Stimulated activated CD8-positive, alpha-beta memory T cell treated with anti-CD3 and anti-CD28 coated beads, Interleukin-15, amount 100 ng/mL, for 24 hours (primary cell): ENCODE measurements at places on chromosomes 4 and X.

DNA sequence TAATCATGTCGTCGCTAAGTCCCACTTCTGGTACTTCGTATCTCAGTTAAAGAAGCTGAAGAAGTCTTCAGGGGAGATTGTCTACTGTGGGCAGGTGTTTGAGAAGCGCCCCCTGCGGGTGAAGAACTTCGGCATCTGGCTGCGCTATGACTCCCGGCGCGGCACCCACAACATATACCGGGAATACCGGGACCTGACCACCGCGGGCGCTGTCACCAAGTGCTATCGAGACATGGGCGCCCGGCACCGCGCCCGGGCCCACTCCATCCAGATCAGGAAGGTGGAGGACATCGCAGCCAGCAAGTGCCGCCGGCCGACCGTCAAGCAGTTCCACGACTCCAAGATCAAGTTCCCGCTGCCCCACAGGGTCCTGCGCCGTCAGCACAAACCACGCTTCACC is 11.3 kb downstream of the PNCK start:
- DNase-seq, result no peak

DNA sequence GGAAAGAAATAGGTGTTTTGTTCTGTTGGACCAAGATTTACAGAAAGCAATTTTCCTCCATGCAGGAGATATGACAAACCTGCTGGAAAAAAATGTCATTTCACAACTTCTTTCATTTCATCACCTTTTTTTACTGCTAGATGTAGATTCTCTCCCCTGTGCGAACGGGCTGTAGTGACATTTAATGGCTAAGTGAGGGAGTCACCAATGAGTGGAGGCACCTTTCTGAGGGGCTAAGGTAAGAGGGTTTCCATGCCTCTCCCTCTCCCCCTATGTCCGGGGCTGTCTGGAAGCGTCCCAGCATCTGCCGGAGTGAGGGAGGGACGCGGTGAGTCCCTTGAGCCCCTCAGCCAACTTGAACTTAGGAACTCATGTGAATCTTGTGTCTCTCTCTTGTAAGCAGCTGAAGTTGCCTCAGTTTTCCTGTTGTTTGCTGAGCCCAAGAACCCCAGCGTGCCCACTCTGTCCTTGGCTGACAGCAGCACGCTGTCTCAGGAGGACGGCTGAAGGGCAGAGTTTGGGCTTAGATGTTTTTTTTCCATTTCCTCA is 42.3 kb downstream of the DCTD start:
- DNase-seq, result no peak

GRCh38 chrX:153882086-153882498 is 3.9 kb downstream of the L1CAM start:
- DNase-seq, result no peak

GRCh38 chr4:120703908-120704307 is 218.6 kb downstream of the PRDM5 start:
- DNase-seq, result no peak

DNA sequence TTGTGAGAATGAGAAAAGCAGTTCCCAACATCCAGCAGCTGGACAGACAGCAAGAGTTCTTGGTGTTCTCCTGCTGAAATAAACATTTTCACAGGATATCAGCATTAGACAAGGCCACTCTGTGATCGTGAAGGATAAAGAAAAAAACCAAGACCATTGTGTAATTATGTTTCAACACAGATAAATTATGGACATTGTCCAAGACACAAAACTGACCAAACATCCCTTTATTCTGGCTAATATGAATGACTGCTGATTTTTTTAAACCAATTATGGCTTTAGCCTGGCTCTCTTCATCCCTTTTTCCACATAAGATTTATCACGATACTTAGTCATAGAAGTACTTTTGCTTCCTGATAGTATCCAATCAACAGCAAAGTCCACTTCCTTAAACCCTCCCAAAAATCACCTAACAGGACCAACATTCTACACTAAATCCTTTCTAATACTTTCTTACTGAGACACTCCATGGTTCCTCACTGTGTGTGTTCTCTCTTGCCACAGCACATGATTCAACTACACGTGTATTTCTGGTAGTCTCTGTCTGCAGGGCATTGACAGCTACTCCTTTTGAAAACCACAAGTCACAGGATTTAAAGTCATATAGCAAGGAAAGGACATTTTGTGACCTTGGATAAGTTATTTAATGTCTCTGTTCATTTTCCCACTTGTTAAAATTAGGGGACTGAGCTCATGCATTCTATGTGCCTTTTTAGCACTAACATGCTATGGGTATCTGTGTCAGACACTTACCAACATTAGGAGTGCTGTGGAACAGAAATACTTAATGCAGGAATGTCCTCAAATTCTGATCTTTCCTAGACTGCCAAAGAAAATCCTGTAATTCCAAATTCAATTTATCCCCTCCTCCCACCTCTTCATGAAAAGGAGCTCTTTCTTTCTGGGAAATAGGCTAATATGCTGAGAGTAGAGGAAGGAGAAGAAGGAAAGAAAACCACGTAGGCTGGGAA is 137.2 kb upstream of the PGRMC2 start:
- no peak for DNase-seq

GRCh38 chrX:69319376-69319775 is 154.1 kb upstream of the PJA1 start:
- no peak for DNase-seq

DNA sequence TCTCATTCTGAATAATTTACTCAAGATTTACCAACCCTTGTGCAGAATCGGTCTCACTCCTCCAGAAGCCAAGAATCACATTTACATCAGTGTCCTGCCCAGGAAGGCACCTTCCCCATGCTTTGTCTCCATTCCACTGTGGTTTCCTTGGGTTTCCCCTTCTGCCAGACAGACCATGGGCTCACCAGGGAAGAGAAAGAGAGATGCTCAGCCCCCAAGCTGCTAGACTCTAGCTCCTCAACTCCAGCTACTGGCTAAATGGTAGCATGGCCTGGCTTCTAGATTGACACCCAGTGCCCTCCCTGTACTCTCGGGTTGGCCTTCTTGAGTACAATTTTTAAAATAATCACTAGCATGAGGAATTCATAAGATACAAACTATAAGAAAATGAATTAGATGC is 12.9 kb downstream of the TLR10 start:
- DNase-seq, result no peak

- DNase-seq, result no peak
Observed at GRCh38 chr4:170400361-170400760, 310.6 kb upstream of the AADAT start.

- DNase-seq, result no peak
Observed at GRCh38 chr4:76984788-76985211, 35.2 kb downstream of the SEPTIN11 start.

DNA sequence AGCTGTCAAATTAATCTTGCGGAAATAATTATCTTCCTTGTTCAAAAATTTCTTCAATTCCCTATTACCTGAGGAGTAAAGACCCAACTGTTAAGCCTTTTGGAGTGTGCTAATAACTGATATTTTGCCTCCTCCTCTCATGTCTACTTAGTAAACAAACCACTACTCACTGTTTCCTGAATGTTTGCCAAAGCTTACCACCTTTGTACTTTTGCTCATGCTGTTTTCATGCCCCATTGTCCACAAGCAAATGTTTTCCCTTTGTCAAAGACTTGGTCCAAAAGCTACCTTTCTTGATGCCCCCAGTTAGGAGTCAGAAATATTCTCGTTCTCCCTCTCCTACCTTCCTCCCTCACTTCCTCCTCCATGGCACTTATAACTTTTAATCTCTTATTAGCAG is 226.1 kb downstream of the ENOX2 start:
- DNase-seq, result no peak

DNA sequence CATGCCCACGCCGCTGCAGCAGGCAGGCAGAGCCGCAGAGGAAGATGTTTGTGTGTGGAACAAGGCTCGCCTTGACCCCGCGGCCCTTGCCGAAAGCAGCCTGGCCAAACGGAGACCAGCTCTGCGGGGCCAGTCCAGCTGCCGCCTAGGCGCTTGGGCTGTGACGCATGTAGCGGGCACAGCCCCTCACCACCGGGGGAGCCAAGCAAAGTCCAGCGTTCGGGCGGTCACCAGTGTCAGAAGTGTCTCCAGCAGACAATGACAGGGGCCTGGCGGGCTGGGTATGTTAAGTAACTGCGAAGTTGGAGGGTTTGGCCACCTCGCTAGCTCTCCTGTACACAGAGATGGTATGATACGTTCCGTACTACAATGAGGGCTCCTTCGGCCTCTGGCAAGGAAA is 1.3 kb downstream of the AMER1 start:
- no peak for DNase-seq

GRCh38 chr4:3690551-3691152 is 75.5 kb upstream of the ADRA2C start:
- DNase-seq, result no peak

- no peak for DNase-seq
Observed at GRCh38 chrX:42978655-42979379, 200.9 kb upstream of the PPP1R2C start.

GRCh38 chrX:2452317-2452784 is 48.4 kb downstream of the DHRSX start:
- no peak for DNase-seq

- DNase-seq, result no peak
Observed at GRCh38 chrX:103663981-103664762, 22.3 kb downstream of the MORF4L2 start.

DNA sequence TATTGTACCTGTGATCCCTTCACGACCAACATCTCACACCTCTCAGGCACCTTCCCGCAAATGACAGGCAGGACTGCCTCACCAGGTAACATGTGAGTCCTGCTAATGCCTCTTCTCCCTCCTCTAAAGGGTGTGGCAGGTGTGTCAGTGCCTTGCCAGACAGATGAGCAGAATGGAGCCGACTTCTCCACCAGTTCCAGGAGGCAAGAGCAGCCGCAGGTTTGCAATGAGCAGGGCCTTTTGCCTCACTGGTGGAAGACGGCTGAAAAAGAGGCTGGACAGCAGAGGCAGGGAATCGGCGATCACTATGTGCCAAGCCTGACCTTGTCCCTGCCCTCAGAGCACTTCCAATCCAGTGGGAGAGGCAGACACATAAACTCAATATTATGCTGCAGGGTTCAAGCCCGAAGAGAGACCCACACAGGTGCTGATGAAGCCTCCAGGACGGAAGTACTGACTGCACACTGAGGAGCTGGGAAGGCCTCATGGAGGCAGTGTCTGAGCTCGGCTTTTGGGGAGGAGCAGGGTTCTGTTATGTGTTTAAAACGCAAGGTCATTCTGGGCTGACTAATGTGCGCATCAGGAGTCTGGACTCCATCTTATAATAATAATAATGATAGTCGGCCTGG is 57.9 kb downstream of the C4orf50 start:
- no peak for DNase-seq

- DNase-seq, result no peak
Observed at GRCh38 chrX:106177106-106177981, 9.2 kb downstream of the PWWP3B start.

- DNase-seq, result no peak
Observed at GRCh38 chr4:82661181-82661992, 99.6 kb upstream of the TMEM150C start.

GRCh38 chr4:60683973-60684372 is 516.2 kb upstream of the ADGRL3 start:
- DNase-seq, result no peak

GRCh38 chr4:80153874-80154544 is 43.3 kb upstream of the PRDM8 start:
- DNase-seq, result no peak

- no peak for DNase-seq
Observed at GRCh38 chrX:41047878-41048534, 37.2 kb upstream of the USP9X start.

- peak; percentile 26 for DNase-seq
Observed at GRCh38 chr4:153684182-153684970, at the start of gene TLR2. Gene TLR2, plus strand, starts transcription at chr4:153684280. Its CDS starts 18,628 bp downstream, at chr4:153702908.

DNA sequence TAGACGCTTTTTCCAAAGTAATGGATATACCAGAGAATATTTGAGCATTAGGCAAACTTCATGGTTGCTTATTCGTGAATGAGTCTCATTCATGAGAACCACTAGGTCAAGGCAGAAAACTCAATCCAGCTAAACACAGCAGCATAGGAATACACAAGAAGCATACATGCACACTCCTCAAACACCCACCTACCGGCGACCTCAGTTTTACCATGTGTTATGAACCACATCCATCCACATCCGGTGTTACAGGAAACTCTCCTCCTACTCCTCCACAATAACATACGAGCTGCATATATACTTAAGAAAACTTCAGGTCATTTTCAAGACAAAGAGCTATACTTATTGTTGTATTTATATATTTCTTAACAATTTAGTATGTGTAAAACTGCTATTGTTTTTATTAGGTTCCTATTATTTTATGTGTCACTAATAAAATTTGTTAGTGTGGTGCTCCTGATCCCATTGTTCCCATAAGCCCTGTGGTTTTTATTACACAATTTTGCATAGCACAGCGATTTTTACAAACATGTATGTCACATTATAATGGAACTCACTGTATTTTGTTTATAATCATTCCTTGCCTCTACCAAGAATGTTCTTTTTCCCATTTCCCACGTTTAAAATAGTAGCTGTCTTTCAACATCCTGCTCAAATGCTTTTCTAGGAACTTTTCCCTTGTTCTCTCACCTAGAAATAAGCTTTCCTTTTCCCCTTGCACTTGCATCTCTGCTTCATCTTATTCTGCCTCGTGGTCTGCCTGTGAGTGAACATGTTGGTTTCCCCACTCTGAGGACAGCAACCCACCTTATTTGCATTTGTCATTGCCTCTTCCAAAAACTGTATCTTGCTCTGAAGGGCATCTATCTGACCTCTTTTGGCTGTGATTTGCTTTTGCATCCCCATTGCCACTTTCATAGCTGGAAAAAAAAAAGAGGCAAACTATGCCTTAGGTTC is 48.3 kb downstream of the STBD1 start:
- no peak for DNase-seq

DNA sequence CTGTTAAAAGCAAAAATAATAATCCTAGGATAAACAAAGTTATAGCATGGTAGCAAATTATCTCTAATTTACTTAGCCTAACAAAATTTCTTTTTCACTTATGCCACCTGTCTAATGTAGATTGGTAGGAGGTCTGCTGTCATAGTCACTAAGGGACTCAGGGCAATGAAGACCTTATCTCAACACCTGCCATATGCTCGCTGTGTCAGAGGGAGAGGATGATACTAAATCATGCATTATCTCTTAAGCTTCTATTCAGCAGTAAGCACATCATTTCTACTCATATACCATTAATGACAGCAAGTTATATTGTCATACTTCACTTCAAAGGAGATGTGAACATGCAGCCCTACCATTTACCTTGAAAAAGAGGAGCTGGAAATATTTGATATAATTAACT is 44.1 kb downstream of the AFM start:
- no peak for DNase-seq
